Nucleus accumbens (tissue), 56 donors: ENCODE measurements at places on chromosomes 1 and 21.

- no peak for DNase-seq
Observed at GRCh38 chr1:163877016-163877415, 555.3 kb downstream of the NUF2 start.

DNA sequence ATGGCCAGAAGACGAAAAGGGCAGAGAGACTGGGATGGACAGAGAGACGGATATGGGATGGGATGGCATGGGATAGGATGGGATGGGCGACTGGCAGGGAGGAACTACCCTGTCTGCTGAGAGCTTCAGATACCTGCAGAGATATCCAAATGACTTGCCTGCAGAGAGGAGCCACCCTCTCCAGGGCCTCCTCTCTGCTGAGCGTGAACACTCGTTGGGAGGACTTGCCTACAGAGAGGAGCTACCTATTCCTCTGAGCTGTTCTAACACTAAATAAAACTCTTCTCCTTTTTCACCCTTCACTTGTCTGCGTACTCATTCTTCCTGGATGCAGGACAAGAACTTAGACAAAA is 67.1 kb upstream of the LRRN2 start:
- no peak for DNase-seq

DNA sequence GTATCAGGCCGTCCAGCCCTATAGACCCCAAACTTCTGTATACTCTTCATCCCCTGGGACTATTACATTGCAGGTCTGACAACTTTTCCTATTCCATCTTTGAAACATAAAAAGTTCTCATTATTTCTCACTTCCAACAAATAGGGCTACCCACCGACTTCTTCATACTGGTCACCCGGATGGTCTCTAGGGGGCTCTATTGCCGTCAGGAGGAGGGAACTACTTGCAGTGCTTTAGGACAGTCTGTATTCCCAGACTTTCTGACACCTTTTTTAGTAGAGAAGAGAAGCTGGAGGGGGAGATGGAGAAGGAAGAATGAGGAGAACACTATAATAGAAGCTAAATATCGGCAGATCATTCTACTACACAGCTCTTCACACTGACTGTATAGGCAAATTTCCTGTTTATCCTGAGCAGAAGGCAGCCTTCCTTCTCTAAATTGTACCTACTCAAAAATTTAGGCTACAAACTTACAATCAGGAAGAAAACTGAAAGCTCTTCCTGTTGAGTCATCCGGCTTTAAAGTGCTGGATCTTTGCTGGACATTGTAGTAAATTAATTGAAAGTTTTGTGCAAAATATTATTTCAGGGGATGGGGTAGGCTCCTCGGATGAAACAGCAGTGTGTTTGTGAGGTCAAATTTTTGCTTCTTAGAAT is 54.6 kb downstream of the CDC7 start:
- DNase-seq = no peak

DNA sequence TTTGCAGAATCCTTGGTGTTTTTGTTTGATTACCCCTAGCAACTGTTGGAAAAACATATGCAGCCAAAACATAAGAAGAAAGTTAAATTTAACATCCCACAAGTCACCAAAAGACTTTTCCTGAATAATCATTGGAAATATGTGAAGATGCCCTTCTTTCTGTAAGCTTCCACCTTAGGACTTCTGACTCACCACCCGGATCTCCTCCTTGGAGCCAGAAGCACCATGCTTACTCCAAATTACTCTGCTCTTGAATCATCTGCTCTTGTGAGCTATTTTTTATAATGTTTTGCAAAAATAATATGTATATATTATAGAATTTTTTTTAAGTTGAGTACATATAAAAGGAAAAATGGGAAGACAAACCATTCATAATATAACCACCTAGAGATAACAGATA is 391.7 kb downstream of the KCTD3 start:
- DNase-seq = no peak

DNA sequence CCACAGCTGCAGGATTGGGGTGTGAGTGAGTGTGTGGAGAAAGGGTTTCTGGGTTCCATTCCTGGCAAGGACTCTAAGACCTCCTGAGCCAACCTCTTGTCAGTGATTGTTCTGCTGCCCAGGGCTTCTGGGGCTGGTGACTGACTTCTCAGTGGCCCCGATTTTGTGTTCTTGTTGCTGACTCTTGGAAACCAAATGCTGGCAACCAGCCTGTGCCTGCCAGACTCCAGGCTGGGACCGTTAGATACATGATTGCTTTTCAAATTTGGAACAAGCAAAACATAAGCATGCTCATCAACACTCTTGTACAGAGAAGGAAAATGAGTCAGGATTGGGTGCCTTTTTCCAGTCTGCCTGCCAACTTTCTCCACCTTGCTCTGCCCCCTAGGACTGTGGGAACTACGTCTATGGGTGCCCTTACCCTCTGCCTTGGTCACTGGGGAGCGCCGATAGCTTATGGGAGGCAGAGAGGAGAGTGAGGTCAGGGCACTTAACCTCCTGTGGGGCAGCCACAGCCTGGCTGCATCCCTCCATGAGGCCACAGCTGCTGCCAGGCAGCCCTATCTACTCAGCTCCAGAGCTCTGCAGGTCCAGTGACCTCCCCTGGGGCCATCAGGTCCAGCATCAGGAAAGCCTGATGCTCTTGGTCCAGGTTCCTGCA is 39.3 kb upstream of the EPS8L3 start:
- peak; percentile 25 for DNase-seq

- DNase-seq = no peak
Observed at GRCh38 chr1:216314379-216315095, 108.7 kb downstream of the USH2A start.

- no peak for DNase-seq
Observed at GRCh38 chr1:29559056-29559455, 322.7 kb downstream of the PTPRU start.

- no peak for DNase-seq
Observed at GRCh38 chr1:193388683-193389082, 202.3 kb upstream of the B3GALT2 start.

DNA sequence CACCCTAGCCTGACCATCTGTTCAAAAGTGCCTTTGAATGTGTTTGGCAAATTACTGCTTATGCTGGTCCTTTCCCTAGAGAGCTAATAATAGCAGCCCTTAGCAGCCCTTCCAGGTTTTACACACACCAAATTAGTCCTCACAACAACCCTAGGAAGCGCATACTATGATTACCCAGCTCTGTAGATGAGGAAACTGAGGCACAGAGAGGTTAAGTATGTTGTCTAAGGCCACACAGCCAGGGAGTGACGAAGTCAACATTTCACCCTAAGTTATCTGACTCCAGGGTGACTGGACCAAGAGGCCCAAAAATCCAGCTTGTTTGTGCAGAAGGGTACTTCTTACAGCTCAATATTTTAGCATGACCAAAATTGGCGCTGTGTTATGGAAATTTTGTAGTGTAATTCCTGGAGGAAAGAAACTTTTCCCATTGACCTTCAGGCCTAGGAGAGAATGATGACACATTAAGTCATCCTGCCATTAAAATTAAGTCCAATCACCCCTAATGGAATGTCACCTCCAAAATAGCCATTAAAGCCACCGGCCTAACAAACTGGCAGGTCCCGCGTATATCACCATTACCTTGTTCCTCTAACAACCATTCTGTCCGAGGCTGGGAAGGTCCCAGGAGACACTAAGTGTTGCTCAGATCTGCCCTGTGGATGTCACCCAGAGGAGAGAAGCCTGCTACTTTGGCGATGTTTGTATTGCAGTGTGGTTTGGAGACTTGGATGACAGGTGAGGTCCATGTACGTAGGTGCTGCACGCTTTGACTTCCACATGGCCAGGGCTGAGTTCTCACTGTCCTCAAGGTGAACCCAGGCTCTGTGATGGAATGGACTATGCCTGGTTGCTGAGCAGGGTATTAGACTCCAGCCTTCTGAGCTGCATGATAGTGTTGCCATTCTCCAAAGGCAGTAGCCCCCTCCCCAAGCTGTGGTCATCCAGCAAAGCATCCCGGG is 258.3 kb downstream of the TOMM20 start:
- no peak for DNase-seq

DNA sequence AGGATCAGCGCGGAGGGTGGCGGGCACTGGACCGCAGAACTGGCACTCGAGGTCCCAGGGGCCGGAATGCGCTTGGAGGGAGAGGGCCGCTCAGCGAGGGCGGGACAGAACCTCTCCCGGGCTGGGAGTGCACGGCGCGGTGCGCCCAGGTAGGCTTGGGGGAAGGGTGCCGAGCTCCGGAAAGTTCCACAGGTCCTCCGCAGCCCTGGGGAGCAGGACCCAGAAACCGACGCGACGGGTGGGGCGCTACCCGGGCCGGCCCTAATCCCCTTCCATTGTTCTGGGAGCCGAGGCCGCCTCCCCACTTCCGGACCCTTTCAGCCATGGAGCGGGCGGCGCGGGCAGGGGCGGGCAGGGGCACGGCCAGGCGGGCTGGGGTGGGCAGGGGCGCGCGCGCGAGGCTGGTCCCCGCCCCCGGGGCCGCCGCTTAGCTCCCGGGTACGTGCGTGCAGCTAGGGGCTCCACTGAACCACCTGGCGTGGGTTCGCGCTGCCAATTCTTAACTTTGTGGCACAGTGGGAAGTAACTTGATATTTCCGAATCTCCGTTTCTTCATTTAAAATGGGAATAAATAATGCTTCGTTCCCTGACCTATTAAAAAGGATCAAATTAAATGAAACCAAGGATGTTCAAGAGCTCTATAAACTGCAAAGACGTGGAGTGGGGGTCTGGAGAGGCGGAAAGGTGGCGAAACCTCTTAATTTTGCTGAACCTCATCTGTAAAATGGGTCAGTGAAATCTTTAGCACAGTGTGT is 20.7 kb downstream of the LGR6 start:
- no peak for DNase-seq

- no peak for DNase-seq
Observed at GRCh38 chr1:171221665-171222591, 26.4 kb upstream of the FMO1 start.

DNA sequence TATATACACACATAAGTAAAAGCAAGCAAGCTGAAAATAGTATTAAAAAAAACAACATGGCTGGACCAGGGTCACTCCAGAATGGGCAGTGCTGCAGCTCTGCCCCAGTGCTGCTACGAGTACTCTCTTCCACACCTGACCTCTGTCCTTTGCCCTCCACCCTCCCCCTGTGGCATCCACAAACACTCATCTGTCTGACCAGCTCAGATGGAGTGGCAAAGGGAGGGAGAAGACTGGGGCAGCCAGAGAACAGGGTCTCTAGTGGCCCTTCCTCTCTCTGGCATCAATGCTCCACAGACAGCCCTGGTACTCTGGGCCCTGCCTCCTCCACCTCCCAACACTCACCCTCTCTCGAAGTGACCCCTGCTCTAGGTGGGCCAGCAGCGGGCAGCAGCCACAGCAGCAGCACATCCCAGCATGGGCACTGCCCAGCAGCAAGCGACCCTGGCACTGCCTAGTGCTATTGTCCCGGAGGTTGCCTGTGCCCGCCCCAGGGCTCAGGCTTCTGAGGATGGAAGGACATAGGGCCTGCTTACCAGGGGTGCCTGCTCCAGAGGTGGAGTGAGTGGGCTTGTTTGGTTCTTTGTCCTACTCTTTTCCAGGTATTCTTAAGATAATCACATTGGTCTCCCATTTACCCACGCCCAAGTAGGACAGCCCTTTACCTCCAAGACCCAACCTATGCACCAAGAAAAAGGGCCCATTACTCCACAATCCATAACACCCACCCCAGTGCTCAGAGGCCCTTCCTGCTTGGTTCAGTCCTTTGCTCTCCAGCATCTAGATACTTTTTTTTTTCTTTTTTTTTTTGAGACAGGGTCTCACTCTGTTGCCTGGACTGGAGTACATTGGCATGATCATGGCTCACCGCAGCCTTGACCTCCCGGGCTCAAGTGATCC is 6.2 kb downstream of the ARHGEF2 start:
- DNase-seq = peak; percentile 54

GRCh38 chr1:110338309-110338885 is 780 bp upstream of the RBM15 start:
- DNase-seq = peak; percentile 99

DNA sequence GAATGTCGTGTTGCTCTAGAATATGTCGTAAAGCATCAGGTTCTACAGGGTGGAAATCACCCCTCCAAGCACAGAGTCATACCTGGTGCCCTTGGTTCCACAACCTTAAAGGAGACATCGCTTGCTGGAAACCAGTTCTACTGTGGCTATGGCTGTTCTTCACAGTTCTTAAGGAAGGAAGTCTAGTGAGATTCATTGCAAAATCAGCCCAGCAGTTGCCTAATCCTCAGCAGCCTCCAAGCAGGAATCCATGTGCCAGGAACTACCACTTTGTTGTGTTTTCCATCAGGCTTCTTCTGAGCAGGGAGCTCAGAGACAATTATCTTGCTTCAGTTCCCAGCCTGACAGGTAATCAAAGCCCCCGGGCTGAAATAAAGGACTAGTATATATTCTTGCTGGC is 45.0 kb upstream of the SLC35F3 start:
- no peak for DNase-seq

GRCh38 chr1:111270771-111271463 is 19.7 kb upstream of the CHIA start:
- DNase-seq = no peak

DNA sequence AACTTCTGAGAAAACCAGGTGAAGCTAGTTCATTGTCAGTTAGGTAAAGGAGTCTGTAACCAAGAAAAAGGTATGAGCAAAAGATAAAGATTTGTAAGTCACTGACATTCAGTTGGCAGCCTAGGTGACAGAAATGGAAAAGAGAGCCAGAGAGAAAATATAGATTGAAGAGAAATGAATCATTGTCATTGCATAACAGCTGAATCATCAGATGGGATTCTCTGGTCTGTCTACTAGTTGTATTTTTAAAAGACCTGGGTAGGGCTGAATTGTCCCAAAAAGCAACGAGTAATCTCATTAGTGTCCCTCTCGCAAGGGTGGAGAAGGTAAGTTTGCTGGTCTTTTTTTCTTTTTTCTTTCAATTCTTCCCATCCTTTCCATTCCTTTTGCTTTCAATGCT is 36.6 kb downstream of the PTGS2 start:
- no peak for DNase-seq

- DNase-seq = no peak
Observed at GRCh38 chr1:102252731-102253505, 256.2 kb upstream of the OLFM3 start.

GRCh38 chr1:217403026-217403720 is 227.7 kb downstream of the GPATCH2 start:
- DNase-seq = no peak

- DNase-seq = no peak
Observed at GRCh38 chr1:108598340-108598739, 38.4 kb downstream of the EEIG2 start.

DNA sequence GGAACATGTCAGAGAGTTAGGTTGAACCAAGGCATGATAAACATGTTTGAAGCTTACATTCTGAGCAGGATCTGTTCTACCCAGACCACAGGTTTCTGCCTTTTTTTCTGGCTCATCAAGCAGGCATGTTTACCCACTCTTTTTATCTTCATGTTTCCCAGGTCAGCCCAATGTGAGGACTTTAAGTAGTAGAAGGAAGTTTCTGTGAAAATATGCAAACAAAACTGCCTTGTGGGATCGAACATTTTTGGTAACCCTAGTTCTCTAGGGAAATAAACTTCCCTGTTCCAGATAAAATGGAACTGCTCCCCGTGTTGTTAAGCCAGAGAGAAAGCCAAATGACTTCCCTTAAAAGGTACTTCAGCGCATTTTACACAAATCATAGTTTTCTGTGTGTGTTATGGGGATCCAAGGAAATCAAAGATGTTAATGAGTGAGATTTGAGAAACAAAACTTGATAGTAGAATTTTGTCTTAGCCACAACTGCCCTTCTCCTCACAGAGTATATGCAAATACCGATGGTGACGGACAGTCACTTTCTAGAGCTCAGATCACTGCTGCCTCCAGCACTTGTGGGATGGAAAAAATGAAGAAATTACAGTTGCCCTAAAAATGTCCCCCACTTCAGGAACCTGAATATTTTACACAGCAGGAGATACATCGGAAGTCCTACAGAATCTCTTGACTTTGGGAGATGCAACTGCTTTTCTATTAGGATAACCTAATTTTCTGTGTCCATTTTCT is 765 bp upstream of the HIPK1 start:
- DNase-seq = no peak

- no peak for DNase-seq
Observed at GRCh38 chr1:197736685-197737084, 38.6 kb downstream of the DENND1B start.
